T-helper 1 cell (primary cell): ENCODE measurements at places on chromosomes 13 and 19.

DNA sequence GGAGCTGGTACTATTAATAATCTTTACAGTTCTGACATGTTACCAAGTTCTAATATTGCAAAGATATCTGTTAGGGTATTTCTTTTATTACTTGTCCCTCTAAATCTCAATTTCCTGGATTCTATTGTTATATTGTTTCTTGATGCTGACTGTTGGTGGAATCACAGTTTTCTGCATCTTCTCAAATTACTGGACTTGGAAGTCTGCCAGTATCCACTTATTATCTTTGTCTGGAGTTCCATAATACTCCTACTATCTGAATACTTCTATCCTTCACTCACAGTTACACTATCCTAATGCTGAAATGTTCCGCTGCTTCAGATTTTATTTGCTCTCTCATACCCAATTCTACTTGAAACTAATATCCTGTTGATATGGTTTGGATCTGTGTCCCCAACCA lies 1985.7 kb upstream of the PRR20A start:
- no peak for DNase-seq

GRCh38 chr19:51702825-51703574 lies 9.9 kb downstream of the SPACA6 start:
- no peak for DNase-seq

DNA sequence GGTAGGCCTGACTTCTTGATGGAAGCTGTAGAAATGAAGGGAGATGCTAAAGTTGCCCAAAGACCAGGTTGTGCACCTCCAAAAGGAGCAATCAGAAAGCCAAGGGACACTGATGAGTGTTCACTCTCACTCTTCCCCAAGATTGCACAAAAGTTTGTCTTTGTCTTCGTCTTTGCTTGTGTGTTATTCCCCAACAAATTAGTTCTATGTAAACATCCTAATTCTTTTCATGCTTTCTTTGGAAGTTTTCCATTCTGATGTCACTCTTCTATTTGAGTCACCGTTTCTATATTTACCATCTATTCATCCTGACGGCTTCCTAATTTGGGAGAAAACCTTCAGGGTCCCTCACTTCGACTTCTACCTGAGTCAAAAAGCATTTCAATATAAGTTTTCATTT lies 3.7 kb upstream of the TMEM272 start:
- DNase-seq: no peak

DNA sequence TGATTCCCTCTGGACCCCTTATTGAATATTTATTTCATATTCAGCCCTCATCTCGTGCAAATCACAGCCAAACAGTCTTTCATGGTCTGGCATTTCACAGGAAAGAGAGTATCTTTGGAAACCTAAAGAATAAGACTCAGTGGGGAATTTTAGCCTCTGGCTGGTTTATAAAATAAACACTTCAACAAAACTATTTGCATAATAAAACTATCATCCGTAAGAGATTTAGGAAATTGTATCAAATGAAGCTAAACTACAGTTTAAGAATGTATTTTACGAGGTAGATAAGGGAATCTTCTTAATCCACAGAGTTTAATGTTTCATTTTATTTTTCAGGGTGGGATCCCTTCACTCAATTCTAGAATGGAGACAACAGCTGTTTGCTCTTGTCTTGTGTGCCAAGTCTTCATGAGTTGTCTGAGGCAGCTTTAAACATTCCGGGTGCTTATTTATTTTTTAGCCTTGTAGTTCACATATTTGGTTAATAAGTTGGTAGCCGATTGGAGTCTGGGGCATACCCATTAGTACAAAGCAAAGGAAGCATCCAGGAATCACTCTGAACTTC lies 634.4 kb upstream of the KLF12 start:
- no peak for DNase-seq

DNA sequence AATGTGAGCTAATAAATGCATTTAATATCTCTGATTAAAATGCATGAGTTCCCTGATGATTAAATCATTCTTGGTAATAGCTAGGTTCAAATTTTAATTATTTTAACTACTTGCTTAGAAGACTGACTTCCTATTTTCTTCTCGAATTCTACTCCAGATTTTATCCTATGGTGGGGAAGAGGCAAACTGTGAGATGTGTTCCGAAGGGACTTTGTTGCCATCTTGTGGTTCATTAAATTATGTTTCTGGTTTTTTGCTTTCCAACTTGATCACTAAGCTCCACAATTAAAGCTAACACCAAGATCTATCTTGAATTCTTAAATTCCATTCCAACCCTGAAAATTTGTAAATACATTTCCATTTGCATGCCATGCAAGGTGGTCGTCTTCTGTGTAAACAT lies 538.4 kb upstream of the PCDH20 start:
- DNase-seq: no peak

GRCh38 chr19:50728084-50728737 lies 5.0 kb downstream of the CLEC11A start:
- no peak for DNase-seq

DNA sequence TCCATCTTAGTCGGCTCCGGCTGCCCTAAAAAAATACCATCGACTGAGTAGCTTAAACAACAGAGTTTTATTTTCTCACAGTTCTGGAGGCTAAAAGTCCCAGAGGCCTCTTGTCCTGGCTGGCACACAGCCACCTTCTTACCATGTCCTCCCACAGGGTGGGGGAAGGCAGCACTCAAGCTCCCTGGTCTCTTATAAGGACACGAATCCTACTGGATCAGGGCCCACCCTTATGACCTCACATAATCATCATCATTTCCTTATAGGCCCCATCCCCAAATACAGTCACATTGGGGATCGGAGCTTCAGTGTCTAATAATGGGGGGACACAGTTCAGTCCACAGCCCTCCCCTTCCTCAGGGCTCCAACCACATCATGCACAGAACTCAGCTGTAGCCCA lies 2.6 kb upstream of the TUBA3C start:
- DNase-seq: no peak

DNA sequence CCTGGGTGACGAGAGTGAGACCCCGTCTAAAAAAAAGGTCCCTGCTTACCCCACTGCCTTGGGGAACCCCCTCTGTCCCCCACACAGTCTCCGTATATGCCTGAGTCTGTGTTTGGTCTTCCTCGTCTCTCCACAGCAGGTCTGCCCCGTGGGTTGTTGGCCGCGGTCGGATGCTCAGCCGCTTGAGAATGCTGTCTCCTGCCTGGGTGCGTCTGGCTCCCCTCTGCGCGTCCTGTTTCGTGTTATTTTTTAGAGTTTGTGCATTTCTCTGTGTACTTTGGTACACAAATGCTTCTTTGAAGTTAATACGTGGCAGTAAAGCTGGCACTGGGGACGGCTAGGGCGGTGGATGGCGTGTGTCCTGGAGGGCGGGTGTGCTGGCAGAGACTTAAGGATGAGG lies 34.9 kb downstream of the KDM4B start:
- no peak for DNase-seq
